ENCODE measurements at places on chromosomes 4 and X.

DNA sequence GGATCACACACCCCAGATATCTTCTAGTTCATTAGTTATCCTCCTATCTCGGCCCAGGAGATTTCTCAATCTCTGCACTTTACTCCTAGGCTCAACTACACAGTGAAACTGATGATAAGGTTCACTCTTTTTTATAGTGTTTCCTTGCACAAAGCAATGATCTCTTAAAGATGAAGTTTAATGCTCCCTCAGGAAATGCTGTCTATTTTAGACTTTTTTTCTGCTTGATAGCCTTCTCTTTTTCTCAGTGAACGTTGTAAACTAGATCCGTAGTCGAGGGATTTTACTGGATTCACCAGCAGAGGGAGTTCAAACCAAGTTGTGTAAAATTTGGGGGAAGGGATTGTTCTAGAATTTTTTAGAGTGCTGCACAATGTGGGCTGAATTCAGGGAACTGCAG is 269.6 kb downstream of the GBA3 start:
- peak; percentile 18 for DNase-seq

- DNase-seq: no peak
These were observed 139.0 kb downstream of the UNC5C start for GRCh38 chr4:95409750-95410149.

- DNase-seq: no peak
These were observed 64.5 kb upstream of the MAGEA10 start for GRCh38 chrX:152202886-152203285.

DNA sequence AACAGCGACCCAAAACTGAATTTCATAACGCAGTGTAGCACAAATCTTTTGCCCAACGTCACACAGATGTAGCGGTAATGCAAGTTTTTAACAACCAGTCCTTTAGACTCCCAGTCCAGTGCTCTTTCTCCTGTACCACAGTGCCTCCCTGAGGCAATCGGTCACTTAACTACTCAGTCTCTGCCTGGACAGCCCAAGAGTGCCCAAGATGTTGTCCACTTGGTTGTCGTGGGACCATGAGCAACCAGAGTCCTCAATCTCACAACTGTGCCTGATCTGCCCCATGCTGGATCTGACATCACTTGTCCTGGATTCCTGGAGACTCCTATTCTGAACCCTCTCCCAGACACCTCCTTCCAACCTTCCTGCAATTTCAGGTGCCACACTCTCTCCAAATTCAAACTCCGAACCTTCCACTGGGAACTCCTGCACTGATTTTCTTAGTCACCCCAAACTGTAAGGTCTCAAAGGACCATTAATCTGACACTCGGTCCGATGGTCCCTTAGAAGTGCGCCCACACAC is 702 bp downstream of the MMGT1 start:
- peak; percentile 19 for DNase-seq

GRCh38 chr4:69731241-69731640 is 29.2 kb downstream of the SULT1B1 start:
- DNase-seq: no peak

- DNase-seq: no peak
These were observed 124.2 kb downstream of the REELD1 start for GRCh38 chr4:146338512-146338911.

DNA sequence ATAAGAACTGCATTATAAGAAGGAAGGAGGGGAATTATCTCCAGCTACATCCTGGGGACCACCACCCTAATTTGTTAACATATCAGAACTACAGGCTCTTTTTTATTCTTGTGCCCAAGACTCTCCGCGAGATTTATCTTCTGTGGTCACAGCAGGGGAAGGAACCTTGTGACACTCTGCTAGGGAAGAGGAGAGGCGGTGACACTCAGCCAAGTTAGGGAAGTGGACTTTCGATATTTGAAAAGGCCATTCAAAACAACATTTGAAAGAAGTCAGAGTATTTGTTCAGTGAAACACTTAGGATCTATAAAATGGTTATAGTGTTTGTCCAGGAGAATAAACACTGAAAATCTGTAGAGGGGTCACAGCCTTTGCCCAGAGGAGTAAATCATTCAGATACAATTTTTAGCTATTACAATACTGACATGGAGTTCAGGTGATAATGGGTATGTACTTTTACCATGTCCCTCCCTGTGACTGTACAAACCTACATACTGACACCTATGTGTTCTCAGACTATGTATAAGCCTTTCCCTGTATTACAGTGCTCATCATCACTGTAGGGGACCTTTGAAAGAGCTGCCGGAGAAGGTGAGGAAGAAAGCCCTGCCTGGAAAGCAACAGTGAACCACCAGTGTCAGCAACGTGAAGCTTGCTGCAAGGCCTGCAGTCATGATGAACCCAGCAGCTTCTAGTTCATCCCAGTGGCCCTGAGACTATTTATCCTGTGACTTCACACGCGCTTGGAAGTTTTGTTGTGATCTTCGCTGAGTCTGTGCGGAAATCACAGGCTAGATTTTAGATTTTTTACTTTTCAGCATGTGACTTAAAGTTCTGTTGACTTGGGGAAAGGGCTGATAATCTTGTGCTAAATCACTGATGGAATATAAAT is 8.5 kb upstream of the PTTG2 start:
- peak; percentile 78 for DNase-seq

DNA sequence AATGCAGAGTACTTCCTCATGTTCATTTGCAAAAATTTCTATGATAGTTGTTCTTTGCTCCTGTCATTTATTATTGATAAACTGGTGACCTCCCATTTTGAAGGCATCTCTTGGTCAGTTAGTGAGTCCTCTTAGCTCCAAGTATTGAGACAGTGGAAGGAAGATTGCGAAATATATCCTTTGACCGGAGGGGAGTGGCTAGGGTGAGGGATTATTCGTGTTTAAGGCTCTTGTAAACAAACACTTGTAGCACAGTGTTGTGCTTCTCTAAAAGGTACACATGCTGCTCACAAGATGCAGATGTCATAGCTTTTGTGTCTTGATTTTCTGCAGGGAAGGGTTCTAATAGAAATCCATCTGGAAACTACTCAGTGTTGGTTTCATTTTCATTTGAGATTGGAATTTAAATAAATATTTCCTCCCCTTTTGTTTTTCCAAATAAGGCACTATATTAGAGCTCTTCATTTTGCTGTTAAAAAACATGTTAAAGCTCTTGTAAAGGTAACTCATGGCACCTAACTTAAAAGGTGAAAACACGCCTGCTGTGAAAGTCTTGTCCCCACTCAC is 21.8 kb downstream of the TXLNG start:
- DNase-seq: peak; percentile 57

DNA sequence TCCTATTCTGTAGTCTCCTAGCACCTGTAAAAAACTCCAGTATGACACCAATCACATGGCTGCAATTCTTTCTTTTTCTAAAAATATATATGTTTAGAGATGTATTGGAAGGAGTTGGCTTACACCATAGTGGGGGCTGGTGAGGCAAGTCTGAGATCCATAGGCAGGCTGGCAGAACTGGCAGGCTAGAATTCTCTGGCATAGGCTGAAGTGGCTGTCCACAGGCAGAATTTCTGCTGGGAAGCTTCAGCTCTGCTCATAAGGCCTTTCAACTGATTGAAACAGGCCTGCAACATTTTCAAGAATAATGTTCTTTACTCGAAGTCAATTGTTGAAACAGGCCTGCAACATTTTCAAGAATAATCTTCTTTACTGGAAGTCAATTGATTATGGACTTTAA is 37.0 kb downstream of the FGF2 start:
- no peak for DNase-seq

GRCh38 chrX:75038925-75039324 is 113.7 kb upstream of the NEXMIF start:
- no peak for DNase-seq

GRCh38 chr4:71240094-71240493 is 98.7 kb upstream of the SLC4A4 start:
- DNase-seq: no peak

Measured in suppressor macrophage treated with lipopolysaccharide for 1 hour (primary cell).